Stimulated activated CD4-positive, alpha-beta T cell treated with anti-CD3 and anti-CD28 coated beads, Interleukin-12 subunit alpha, Interleukin-12 subunit beta, amount 100 ng/mL, for 24 hours (primary cell): ENCODE measurements at places on chromosomes 4 and X.

GRCh38 chrX:9955506-9955905 lies 11.7 kb upstream of the CLDN34 start:
- no peak for DNase-seq

- no peak for DNase-seq
These were observed 8.1 kb upstream of the JAKMIP1 start for GRCh38 chr4:6208416-6208815.

- no peak for DNase-seq
These were observed 98.7 kb upstream of the KLHL13 start for GRCh38 chrX:118215346-118215745.

GRCh38 chr4:127240764-127241105 lies 392.0 kb upstream of the INTU start:
- no peak for DNase-seq

DNA sequence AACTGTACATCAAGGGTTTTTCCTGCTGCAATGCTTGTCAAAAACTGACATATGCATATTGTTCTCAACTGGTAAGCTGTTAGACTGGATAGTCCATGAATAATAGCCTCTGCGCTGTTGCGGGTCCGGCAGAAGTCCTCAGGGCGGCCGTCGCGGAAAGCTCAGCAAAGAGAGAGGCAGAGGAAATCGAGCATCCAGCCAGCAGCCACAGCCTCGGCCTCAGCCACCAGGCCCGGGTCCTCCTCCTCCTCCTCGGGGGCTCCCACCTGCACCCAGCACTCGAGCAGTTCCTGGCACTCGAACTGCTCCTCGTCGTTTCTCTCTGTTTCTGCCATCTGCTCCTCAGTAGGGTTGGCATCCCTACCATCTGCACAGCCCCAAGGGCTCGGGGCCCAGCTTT lies 53.7 kb downstream of the UPRT start:
- no peak for DNase-seq

DNA sequence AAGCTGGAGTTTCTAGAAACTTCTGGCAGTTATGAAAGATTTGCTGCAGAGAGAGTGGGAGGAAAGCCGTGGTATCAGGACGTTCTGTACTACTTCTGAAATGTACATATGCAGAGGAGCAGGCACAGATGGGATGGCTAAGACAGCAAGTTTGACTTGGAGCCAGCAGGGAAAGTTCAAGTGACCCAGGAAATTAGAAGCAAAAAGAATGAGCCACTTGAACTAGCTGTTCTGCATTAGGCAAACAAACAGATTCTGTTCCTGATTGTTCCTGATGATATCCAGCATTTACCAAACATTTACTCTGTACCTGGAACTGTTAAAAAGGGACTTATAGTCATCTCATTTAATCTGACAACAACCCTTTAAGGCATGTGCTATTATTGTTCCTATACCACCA lies 41.4 kb upstream of the CXCL13 start:
- DNase-seq = no peak

DNA sequence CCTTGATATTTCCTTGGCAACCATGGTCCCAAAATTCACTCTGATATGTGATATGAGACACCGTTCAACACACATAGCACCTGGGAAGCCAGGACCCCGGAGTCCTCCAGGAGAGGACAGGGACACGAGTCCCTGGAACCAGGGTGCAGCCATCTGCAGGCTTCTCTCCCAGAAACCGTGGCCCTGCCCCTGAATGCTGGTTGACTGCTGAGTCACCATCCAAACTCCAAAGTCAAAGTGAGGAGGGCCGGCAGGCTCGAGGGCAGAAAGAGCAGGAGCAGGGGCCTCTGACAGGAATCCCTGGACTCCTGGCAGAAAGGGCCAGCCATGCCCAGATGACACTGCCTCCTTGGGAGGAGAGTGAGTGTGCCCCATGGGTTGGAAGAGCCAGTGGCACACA lies 6.9 kb upstream of the PNMA6A start:
- no peak for DNase-seq

- DNase-seq = no peak
These were observed 28.6 kb downstream of the NUDT10 start for GRCh38 chrX:51361251-51361650.

DNA sequence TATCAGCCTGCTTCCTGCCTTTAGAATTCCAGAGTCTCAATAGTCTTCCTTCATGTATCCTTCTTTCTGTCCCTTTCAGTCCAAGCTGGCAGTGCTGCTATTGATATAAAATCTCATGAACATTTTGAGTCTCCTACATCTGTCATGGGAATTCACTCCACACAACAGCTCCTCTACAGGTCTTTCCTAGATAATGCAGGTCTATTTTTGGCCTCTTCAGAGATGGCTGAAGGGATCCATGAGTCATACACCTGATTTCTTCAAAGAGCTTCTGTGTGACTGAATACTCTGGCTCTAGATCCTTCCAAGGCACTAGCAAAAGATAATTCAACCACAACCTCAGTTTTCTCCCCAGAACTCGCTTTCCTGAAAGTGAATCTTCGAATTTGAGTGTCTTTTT lies 115.4 kb downstream of the STPG2 start:
- no peak for DNase-seq

DNA sequence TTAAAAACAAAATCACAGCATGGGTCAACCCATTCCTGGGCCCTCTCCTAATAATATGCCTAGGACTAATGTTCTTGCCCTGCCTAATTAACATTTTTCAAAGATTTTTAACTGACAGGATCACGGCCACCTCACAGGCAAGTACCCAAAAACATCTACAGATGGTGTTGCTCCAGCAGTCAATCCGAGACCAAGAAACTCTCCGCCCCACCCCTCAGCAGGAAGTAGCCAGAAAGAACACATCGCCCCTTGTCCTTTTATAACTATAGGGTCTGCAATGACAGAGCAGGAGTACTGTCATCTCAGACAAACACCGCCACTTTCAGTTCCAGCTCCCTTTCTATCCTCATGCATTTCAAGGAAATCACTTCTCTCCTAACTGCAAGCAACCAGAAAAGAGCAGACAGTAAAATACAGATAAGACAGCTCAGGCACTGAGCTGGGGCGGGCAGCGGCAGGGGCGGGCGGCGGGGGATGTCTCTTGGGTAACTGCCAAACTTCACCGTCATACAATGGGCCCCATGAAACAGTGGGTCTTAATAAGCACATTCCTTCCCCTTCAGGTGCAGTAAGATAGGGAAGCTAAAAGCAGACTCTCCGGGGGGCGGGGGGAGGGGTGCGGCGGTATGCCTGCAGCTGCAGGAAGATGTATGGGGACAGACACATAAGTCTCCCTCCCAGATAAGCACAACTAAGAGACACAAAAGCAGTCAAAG lies 67.4 kb downstream of the ZNF182 start:
- DNase-seq = no peak

- DNase-seq = no peak
These were observed 67.4 kb downstream of the EGF start for GRCh38 chr4:109979920-109980717.

GRCh38 chr4:166259081-166259480 lies 386.0 kb downstream of the TLL1 start:
- no peak for DNase-seq

DNA sequence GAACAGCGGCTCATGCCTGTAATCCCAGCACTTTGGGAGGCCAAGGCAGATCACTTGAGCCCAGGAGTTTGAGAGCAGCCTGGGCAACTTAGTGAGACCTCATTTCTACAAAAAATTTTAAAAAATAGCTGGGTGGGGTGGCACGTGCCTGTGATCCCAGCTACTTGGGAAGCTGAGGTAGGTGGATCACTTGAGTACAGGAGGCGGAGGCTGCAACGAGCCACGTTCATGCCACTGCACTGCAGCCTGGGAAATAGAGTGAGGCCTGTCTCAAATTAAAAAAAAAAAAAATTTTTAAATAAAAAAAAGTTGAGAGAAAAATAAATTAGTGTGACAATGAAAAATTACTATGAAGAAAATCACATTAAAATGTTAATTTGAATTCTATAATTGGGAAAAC lies 10.5 kb downstream of the VEGFC start:
- no peak for DNase-seq

DNA sequence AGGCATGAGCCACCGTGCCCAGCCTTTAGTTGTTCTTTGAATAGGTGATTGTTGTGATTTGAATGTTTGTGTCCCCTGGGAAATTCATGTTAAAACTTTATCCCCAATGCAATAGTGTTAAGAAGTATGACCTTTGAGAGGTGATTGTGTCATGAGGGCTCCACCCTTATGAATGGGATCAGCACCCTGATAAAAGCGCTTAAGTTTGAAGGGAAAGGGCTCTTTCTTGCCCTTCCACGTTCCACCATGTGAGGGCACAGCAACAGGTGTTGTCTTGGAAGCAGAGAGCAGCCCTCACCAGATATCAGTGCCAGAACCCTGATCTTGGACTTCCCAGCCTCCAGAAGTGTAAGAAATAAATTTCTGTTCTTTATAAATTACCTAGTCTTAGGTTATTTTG lies 33.7 kb upstream of the RP2 start:
- DNase-seq = no peak

- DNase-seq = no peak
These were observed 15.6 kb upstream of the PDLIM3 start for GRCh38 chr4:185550933-185551332.

GRCh38 chr4:38162240-38162784 lies 202.1 kb downstream of the PTTG2 start:
- no peak for DNase-seq

DNA sequence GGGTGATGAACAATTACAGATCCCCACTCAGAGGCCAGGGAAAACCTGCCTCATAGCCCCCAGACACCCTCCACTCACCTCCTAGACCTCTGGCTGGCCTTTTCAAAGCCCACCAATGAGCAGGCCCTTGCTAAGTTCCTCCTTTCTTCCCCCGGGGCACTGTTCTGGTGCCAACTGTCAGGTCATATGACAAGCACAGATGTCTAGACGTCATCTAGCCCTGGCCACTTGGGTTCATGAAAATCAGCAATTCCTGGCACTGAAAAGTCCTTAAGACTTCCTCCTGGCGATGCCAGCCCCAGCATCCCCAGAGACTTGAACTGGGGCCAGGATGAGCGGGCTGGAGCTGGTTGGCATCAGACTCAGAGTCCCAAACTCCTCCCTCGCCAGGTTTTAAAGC lies 115.6 kb upstream of the NALF2 start:
- DNase-seq = no peak

- no peak for DNase-seq
These were observed 102.3 kb downstream of the ADRA2C start for GRCh38 chr4:3868211-3869173.

GRCh38 chr4:63757929-63758328 lies 651.3 kb downstream of the TECRL start:
- DNase-seq = no peak

DNA sequence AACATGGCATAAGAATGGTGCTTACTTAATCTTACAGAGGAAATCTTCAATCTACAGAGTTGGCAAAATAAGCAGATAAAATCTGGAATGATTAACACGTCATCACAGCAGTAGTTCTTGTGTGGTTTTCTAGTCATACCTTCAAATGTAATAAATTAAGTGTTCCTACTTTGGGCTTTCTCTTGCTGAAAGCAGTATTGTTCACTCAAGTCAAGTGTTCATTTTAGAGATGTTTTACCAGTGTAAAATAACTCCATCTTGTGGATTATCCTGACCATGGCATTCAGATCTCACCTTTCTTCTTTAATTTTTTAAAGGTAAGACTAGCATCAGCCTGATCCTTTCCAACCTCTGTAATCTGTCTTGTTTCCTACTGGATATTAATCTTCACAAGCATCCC lies 72.9 kb downstream of the ADAMTS3 start:
- DNase-seq = no peak

DNA sequence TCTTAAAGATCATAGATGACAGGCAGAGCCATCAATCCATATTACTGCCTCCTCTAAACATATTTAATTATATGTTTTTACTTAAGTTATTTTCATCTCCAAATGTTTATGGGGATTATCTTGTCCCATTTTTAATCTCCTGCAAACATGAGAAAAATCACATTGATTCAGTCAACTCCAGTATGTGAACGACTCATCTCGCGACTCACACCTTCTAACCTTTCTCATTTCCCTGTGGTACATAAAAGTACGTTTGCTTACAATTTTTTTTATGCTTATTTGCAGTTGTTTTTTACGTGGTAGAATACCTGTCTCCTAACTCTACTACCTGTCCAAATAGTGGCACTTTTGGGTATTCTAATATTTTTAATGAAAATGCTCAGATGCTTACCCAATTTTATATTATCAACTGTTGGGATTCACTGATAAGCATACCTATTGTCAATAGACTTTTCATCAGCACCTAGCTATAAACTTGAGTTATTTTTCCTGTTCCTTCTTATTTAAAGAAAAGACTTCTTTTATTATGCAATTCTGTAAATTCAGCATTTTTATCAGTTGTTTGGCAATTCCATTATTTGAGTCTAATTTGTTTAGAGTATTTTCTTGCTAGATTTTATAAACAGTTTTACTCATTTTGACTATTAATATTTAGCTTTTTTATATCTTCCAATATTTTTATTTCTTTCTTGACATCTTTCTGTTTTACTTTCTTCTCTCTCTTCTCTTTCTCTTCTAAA lies 276.6 kb downstream of the ANK2 start:
- DNase-seq = no peak

GRCh38 chr4:4720646-4721045 lies 138.8 kb upstream of the MSX1 start:
- DNase-seq = no peak

GRCh38 chr4:175238827-175239517 lies 320.8 kb downstream of the ADAM29 start:
- DNase-seq = no peak

- DNase-seq = peak; percentile 29
These were observed at the start of gene GPR78 for GRCh38 chr4:8580321-8581093. Gene GPR78 (plus strand): TSS chr4:8580392. CDS start chr4:8580983, 591 bp downstream.

GRCh38 chr4:168585168-168586091 lies 88.6 kb downstream of the PALLD start:
- DNase-seq = no peak
